ENCODE measurements at places on chromosomes 2 and 18.

- no peak for DNase-seq
Observed at GRCh38 chr2:174587579-174587978, 10.0 kb downstream of the WIPF1 start.

DNA sequence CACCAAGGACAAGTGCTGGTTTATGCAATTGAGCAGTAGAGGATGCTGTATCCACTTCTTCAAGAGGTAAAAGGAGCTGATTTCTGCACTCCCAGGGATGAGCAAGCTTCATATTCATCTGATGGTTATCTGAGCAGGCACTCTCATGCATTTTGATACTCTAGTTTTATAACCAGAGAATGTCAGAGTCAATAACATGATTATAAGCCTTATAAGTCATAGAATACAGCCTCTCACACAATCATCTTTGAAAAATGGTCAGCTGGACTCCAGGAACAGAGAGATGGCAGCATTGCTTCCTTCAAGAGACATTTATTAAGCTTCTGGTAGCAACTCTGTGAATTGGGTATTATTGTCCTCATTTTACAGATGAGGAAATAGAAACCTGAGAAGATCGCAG, 167.1 kb downstream of the SLC8A1 start:
- no peak for DNase-seq

DNA sequence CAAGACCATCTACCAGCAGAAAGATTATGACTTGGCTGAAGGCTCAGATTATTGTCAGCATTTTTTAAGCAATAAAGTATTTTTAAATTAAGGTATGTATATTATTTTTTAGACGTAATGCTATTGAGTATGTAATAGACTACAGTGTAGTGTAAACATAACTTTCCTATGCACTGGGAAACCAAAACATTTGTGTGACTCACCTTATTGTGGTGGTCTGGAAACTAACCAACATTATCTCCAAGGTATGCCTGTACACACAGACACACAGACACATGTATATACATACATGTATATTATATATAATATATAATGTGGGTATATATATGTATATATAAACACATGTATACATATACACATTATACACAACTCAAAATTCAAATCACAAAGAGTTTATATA, 9.1 kb upstream of the TMEFF2 start:
- DNase-seq: no peak

DNA sequence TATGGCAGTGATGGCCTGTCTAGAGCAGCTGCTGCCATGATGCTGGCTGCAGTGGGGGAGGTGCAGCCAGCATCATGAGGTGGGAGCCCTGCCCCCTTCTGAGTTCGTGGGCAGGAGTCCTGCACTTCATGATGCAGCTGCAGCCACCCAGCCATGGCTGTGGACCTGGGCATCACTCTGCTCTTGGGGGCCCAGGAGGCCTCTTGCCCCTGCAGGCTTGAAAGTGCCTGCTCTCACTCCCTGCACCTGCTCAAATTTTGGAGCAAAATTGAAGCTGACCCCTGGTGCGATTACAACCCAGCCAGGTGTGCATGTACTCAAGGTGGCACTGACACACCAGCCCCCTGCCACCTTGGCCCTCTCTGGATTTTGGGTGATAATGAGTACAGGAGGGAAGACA, 712.9 kb downstream of the NUP35 start:
- no peak for DNase-seq

DNA sequence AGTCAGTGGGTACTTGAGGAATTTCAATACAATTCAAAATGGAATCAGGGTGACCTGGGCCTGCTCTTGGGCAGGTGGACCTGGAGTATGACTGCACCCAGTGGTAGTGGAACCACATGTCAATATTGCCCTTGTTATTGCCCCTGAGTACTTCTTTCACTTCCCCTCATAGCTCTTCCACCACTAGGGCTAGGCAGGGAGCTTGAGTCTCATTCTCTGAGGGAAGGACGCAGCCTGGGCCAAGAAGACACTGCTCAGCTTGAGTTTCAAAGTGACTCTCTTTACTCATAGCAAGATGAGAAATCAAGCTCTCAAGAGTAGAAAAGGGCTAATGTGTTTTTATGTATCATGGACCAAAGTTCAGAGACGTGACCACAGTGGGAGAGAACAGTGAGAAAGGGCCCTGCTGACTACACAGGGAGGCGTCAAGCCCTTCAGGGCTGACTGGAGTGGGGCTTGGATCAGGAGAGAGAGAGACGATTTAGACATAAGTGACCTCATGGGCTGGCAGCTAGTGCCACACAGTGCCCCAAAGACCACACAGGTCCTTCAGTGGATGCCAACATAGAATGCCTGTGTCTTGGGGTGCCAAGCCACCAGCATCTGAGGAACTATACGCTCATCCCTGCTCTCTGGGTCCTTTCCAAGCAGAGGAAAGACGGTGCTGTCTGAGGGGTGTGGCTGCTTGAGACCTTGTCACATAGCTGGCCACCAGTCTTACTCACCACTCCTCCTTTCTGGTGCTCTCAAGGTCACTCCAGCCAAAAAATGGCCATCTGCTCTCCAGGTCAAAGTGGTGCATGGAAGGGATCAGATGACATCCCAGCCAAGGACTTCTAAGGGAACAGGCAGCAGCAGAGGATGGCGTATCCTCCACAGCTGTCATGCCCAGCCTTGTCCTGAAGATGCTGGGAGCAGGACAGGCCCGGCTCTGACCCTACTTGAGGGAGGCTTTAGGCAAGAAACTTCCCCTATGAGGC, 13.0 kb downstream of the PTMA start:
- peak; percentile 39 for DNase-seq

- DNase-seq: no peak
Observed at GRCh38 chr18:43651057-43651456, 373.8 kb upstream of the SYT4 start.
